ENCODE measurements at places on chromosomes 7 and 10.

- DNase-seq, result no peak
These were observed 1.3 kb upstream of the CLDN12 start for GRCh38 chr7:90401989-90402388.

GRCh38 chr7:157703534-157704195 is 366.9 kb downstream of the DNAJB6 start:
- DNase-seq, result no peak

DNA sequence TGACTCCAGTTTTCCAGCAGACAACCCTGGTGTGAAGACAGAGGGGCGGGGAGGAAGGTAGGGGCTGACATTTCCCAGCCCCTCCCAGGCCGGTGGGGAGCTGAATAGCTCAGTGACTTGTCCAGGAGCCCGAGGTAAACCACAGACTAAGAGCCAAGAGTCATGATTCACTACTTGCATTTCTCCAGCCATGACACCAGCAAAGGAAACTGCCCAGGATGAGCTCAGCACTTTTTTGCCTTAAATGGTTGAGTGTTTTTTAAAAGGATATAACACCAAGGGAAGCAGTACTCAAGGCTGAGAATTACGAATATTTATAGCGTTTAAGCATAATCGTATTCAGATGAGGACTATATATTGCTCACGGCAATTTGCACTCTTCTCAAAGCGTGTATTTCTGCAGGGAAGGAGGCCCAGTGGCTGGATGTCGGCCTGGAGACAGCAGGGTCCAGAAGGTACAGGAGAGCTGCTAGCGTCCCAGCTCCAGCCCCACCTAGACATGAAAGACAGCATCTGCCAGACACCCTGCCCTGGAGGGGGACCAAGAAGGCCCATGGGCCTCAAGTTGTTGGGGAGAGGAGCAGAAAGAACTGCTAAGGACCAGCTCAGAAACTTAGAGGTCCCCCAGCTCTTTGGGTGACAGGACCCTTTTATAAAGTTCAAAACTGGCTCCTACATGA is 141.4 kb downstream of the GRID1 start:
- no peak for DNase-seq

- peak; percentile 64 for DNase-seq
These were observed 1.3 kb downstream of the GPR37 start for GRCh38 chr7:124764051-124764846.

GRCh38 chr10:22832851-22833250 is 95.0 kb upstream of the ARMC3 start:
- DNase-seq, result no peak

- no peak for DNase-seq
These were observed 8.0 kb downstream of the XRCC2 start for GRCh38 chr7:152667958-152668357.

- no peak for DNase-seq
These were observed 1.7 kb upstream of the FGFR2 start for GRCh38 chr10:121599947-121600346.

DNA sequence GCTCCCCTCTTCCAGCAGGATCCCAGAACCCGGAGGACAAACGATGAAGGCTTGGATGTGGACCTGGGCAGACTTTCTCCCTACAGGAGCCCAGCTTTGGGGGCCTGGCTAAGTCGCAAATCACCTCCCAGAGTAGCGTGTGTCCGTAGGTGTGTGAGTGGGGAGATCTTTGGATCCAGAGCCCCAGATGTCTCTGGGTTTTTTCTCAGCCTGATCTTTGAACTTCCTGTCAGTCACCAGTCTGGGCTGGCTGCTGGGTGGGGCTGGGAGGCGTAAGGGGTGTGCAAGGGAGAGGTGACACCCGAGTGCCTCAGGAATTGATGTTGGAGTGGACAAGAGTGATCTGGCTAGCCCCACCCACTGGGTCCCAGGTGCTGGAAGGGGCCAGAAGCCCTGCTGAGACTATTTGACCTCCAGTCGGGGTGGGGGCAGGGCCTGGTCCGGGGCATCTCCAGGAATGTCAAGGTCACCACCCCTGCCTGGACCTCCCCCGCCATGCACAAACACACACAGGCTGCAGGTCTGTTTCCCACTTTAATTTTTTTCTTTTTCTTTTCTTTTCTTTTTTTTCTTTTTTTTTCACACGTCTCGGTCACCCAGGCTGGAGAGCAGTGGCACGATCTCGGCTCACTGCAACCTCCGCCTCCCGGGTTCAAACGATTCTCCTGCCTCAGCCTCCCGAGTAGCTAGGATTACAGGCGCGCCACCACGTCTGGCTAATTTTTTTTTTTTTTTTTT is at the start of gene MOGAT3:
Gene MOGAT3, minus strand, starts transcription at position 175 of the 738 bp plus-strand sequence. CDS start 182 bp downstream, outside the sequence.
- no peak for DNase-seq

- no peak for DNase-seq
These were observed 46.3 kb downstream of the EGFR start for GRCh38 chr7:55065079-55065478.

- no peak for DNase-seq
These were observed 168.4 kb upstream of the WNT16 start for GRCh38 chr7:121160150-121161008.

DNA sequence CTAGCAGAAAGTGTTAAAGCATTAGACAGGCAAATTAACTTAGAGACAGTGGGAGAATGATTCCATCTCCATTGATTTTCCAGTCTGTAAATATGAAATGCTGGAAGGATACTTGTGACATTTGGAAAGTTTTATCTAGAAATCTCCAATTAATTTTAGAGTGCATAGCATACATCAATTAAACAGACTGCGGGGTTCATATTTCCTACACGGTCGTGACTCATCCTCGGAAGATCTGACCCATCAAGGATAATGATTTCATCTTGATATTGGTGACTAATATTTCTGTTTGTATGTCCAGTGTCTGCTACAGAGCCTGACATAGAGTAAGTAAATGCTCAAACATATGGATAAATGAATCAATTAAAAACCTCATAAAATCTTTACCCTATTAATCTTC is 474.9 kb downstream of the KCNMA1 start:
- no peak for DNase-seq

DNA sequence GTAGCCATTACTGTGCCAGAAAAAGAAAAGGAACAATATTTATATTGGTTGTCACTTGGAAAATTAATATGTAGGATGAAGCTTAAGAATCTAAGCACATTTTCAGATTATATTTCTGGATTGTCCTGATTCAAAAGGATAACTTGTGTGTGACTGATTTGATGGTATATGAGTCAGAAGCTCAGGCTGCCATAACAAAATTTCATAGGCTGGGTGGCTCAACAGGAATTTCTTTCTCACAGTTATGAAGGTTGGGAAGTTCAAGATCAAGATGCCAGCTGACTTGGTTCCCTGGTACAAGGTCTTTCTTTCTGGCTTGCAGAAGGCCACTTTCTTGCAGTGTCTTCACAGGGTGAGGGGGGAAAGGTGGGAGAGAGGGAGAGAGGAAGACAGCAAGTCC is 108.5 kb downstream of the ST7 start:
- DNase-seq, result no peak

GRCh38 chr7:121187676-121188075 is 141.1 kb upstream of the WNT16 start:
- DNase-seq, result no peak

DNA sequence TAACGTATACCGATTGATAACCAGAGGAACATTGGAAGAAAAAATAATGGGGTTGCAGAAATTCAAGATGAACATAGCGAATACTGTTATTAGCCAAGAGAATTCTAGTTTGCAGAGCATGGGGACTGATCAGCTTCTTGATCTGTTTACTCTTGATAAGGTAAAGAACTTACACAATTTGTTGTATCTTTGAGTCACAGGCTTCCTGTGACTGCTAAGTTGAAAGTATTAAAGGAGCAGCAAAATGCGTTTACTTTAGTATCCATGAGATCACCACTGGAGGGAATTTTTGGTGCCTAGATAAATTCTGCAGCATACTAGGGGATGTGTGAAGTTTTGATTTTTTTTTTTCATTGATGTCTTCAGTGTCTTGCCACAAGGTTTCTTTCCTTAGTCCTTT is 103.6 kb downstream of the BTAF1 start:
- no peak for DNase-seq

GRCh38 chr10:52040486-52040885 is 273.6 kb upstream of the DKK1 start:
- no peak for DNase-seq

DNA sequence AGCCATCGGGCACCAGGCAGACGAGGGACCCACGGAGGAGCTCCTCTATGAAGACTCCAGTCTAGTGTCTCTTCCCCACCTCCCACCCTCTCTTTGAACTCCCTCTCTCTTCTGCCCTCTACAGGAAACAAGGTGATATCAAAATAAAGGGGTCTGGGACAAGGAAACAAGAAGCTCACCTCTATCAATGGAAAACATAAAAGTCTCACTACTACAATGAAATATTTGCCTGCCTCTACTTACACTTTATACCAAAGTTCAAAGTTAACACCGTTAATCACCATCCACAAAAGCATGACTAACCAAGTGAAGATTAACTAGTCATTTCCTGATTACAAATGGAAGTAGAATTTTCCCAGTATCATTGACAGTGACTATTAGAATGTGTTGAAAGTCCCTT is 82.2 kb downstream of the PARD3 start:
- DNase-seq, result no peak

DNA sequence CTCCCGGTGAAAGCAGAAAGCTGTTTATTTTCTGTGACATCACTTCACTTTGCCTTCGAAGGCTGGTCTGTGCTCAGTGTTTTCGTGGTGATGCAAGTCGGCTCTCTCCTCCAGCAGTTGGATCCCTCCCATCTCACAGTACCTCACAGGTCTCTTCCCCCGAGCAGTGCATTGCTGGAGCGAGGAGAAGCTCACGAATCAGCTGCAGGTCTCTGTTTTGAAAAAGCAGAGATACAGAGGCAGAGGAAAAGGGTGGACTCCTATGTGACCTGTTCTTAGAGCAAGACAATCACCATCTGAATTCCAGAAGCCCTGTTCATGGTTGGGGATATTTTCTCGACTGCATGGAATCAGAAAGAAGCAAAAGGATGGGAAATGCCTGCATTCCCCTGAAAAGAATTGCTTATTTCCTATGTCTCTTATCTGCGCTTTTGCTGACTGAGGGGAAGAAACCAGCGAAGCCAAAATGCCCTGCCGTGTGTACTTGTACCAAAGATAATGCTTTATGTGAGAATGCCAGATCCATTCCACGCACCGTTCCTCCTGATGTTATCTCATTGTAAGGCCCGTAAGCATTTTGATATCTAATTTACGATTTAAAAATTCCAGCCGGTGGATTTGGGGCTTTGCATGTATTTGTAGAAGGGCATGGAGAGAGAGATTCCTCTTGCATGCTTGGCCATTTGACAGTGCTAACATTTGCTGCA is at the start of gene LGI1:
Gene LGI1, plus strand, starts transcription at position 136 of the 707 bp plus-strand sequence. Its CDS starts 209 bp downstream, at position 345.
- DNase-seq, result no peak

DNA sequence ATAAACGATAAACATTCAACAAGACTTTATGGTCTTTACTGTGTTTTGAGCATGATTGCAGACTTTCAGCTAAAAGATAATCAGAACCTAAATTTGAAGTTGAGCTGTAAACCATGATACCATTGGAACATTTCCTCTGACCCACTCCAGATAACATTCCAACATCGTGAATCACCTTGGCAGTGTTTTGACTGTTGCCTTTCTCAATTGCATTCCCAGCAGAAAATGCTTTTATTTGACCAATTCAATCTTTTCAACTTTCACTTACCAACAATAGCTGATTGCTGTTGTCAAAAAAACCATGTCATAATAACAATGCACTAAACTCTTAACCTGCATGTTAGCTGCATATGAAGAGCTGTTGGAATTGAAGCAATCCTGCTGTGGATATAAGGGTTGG is 165.5 kb downstream of the MDFIC start:
- no peak for DNase-seq

DNA sequence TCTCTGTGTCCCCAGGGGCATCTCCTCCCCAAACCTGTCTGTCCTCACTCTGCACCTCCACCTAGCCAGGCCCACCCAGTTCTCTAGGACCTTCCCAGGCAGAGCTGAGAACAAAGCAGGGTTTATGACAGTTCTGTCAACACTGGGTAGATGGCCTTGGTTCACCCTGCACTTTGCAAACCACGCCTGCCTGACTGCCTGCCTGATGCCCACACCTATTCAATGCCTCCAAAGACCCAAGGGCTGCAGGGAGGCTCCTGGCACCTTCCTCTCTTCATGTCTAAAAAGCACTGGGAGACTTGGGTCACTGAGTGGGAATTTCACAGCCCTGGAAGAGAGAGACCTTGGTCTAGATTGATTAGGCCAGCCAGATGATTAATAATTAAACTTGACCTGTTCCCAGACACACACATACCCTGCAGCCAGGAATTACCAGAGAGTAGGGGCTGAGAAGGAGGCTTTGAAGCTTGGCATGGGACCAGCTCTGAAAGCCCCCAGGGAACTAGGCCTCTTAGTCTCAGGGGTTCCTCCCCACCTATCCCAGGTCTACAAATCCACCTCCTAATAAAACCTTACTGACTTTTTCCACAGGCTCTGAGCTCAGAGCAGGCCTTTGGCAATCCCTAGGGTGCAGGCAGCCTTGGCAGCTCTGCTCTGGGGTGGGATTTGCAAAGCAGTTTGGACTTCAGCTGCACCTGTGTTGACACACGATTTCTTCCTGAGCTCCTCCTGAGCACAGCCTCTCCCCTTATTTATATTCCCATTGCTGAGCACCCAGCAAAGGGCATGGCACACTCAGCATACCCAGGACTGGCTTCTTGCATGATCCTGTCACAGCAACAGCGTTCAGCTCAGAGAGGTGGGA is 25.7 kb upstream of the PDCD4 start:
- no peak for DNase-seq
